Mesangial cell (primary cell): ENCODE measurements at places on chromosomes 16 and 17. TPM values are rescaled to one million over a fixed set of nuclear protein-coding genes. Genes with fewer than 3 reads are reported as not detected.

MT1M gene
- 5.6 and 8.5 TPM in 2 replicates for total RNA-seq

NPIPB9 gene
- total RNA-seq = 0.38 TPM in 1 of 2 replicates, not detected in the other

MT3 gene
- not detected in 2 replicates for total RNA-seq

CDH5 gene
- 0.33 TPM in 1 of 2 replicates, not detected in the other for total RNA-seq

SDR42E2 gene
- total RNA-seq = not detected in 2 replicates

ZNF469 gene
- 8.5 and 11.7 TPM in 2 replicates for total RNA-seq

GPR142 gene
- total RNA-seq = not detected in 2 replicates

ABCC11 gene
- total RNA-seq = 0.13 TPM in 1 of 2 replicates, not detected in the other

SHBG gene
- total RNA-seq = 0.89 TPM in 1 of 2 replicates, not detected in the other

MFAP4 gene
- total RNA-seq = 0.33 and 17.1 TPM in 2 replicates

SPN gene
- total RNA-seq = 0.25 and 0.49 TPM in 2 replicates

SLC9A5 gene
- 0.33 and 0.51 TPM in 2 replicates for total RNA-seq

HNF1B gene
- 18.3 and 71.7 TPM in 2 replicates for total RNA-seq

CYGB gene
- 2.8 and 5.3 TPM in 2 replicates for total RNA-seq

VWA3A gene
- total RNA-seq = not detected in 2 replicates

CDH11 gene
- total RNA-seq = 113 and 116 TPM in 2 replicates

FLOT2 gene
- total RNA-seq = 73.0 and 85.8 TPM in 2 replicates

CAPNS2 gene
- total RNA-seq = not detected in 2 replicates

PITPNM3 gene
- total RNA-seq = 2.3 and 3.8 TPM in 2 replicates

ADAMTS18 gene
- total RNA-seq = 0.33 and 1.4 TPM in 2 replicates

RSPRY1 gene
- 25.2 and 35.4 TPM in 2 replicates for total RNA-seq

NPIPB2 gene
- 2.8 and 5.8 TPM in 2 replicates for total RNA-seq

ATP2A1 gene
- total RNA-seq = 0.16 and 0.89 TPM in 2 replicates
